ENCODE measurements at places on chromosomes 2 and 18.

- no peak for DNase-seq
These were observed 308.5 kb downstream of the GBX2 start for GRCh38 chr2:235859651-235860050.

DNA sequence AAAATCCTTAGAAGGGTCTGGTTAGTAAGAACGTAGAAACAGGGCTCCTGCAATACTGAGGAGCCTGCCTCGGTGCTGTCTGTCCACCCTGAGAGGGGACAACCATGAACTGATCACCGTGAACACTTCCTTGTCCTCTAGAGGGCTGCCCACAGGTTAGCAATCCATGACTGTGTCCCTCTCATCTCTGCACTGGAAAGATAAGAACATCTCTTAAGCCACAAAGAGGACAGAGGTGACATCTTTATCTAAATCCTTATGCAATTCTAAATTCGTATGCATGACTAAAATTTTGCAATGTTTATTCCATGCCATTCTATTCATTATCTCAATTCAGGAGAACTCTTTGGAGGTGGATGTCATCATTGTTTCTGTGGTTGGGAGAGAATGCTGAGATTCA lies 12.8 kb downstream of the EFR3B start:
- DNase-seq: no peak

- DNase-seq: no peak
These were observed 137.8 kb upstream of the GYPC start for GRCh38 chr2:126518196-126518595.

- DNase-seq: no peak
These were observed 1.6 kb upstream of the ATP9B start for GRCh38 chr18:79067611-79068010.

- DNase-seq: no peak
These were observed 33.5 kb downstream of the STAT4 start for GRCh38 chr2:191117341-191117740.

GRCh38 chr2:24105816-24106215 lies 17.3 kb downstream of the PFN4 start:
- no peak for DNase-seq

- DNase-seq: no peak
These were observed 56.3 kb downstream of the GLI2 start for GRCh38 chr2:120791962-120792297.

GRCh38 chr2:236782938-236783337 lies 213.3 kb downstream of the ACKR3 start:
- no peak for DNase-seq

DNA sequence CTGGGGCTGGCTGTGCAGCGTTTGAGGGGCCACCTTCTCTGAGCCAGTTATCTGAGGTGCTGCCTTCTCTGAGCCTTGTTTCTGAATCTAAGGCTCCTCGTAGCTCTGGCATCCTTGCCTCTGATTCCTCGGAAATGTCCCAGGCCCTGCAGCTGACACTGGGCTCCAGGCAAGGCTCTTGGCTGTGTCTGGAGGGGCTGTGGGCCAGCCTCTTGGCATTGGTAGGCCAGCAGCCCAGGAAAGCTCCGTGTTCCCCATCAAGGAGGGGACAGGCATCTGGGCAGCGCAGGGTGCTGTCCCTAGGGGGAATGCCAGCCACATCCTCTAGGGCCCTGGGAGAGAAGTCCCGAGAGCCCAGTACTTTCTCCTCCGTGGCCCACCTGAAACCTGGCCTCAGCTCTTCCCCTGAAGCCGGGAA lies 40.7 kb upstream of the TAF1B start:
- no peak for DNase-seq

DNA sequence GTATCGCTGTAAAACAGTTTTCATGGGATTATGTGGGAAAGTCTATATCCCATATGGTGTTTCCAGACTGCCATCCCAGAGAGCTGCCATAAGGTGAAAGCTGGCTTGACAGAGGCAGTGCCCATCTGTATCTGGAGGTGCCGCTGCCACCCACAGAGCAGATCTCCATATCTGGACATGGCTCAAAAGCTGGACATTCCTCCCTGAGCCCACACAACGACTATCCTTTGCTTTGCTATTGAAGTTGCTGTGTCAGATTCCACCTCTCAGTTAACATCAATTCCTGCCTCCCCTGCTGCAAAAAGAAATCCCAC lies 55.2 kb downstream of the RND3 start:
- no peak for DNase-seq

- DNase-seq: no peak
These were observed 24.2 kb downstream of the LRRC30 start for GRCh38 chr18:7255054-7255453.

- no peak for DNase-seq
These were observed 238.0 kb upstream of the COPS8 start for GRCh38 chr2:236847538-236848263.

DNA sequence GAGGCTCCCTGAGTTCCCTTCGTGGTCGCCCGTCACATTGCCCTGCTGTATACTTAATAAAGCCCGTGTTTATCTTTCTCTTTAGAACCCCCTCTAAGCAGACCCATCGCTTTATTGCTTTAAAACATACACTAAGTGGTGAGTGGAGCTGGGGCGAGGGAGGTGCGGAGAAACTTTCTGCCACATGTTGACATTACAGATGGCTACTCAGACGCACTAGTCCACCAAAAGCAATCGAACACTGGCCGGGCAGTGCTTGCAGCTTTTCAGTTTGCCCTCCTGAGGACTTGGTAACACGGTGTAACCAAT lies 859 bp upstream of the COLEC12 start:
- DNase-seq: no peak

- DNase-seq: no peak
These were observed 214.2 kb upstream of the ERBB4 start for GRCh38 chr2:212752730-212753351.

GRCh38 chr18:40371673-40372072 lies 1583.4 kb upstream of the PIK3C3 start:
- DNase-seq: no peak

DNA sequence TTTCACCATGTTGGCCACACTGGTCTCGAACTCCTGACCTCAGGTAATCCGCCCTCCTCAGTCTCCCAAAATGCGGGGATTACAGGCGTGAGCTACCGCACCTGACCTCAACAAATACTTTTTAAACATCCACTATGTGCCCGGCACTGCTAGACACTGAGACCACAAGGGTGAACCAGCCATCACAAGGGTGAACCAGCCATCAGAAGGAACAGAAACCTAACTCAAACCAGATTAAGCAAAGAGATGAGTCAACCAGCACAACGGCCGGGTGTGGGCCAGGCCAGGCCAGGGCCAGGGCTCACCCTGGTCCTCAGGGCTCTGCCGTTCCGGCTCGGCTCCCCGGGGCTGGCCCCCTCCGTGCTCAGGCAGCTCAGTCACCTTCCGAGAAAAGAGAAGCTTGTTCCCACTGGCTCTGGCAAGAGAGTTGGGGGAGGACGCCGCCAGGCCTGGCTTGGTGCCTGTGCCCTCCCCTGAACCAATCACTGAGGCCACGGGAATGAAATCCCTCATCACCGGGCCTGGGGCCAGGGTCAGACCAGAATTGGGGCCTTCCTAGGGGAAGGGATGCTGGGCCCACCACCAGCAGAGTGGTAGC lies 4.4 kb downstream of the TEX44 start:
- no peak for DNase-seq

DNA sequence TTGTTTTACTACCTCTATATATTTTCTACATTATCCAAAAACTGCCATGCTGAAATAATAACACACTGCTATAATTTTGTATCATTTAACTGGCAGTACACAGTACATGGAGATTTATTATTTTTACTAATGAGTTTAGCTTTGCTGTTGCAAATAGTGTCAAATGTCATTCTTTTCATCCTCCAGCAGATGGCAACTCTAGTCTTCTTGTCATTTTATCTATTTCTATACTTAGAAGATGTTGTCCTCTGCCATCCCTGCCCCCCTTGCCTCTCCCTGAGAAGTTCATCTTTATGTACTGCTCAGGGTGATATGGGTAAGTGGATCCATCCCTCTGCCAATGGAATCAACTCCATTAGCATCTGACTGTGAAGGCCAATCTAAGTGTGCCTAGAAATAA lies 21.7 kb upstream of the LRRTM1 start:
- no peak for DNase-seq

- DNase-seq: no peak
These were observed 12.8 kb upstream of the ALPP start for GRCh38 chr2:232365621-232366321.

DNA sequence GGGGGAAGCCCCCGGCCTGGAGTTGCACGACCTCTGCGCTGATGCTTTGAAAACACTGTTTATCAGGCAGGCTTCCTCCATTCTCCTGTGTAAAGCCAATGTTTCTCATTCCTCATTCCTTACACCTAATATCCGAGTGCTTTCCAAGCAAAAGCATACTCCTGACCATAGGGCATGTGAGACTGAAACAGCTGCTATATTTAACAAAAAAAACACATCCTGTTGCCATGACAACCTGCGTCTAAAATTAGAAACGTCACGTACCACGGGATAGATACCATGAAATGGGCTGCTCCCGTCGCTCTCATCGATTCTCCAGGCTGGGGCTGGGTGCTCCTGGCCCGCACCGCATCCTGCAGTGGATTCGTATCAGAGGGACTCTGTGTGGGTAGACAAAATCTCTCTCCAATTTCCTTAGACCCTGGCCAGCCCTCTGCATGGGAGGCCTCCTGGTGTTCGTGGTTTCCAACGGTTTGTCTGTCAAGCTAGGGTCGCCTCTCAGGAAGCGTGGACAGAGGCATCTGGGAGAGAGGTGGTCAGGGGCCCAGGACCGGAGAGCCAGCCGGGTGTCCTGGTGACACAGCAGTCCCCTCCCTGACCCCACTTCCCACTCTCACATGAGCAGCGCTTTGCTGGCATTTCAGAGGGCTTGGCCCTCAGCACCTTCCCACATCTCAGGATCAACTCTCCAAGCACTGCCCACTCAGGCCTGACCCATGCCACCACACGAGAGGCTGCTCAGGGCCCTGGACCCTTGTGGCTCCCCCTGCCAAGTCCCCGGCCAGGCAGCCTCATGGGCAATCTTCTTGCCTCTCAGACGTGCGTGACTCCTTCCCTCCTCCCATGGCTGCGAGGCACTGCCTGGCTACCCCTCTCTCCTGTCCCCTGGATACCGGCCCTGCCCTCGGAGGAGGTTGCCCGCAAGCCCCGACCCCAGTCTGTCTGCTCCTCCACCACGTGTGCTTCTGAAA lies 268.1 kb downstream of the NDUFA10 start:
- no peak for DNase-seq

GRCh38 chr2:46554397-46554796 lies 75.0 kb downstream of the TMEM247 start:
- no peak for DNase-seq

DNA sequence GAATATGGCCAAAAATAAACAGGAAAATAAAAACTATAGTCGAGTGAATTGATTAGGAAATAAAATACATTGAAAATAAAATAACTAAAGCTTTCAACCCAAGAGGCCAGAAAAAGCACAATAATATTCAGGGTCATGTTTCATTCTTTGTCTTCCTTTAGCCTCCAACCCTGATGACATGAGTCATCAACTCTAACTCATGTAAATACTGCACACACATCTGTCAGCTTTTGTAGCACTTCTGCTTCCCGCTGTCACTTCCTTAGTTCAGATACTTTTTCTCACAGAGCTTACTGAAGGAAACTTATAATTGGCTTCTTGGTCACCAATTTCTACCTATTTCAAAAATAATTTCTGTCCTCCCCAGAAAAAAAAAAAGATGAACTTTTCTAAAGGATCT lies 112.8 kb downstream of the UPP2 start:
- no peak for DNase-seq

- no peak for DNase-seq
These were observed 63.6 kb downstream of the SPOPL start for GRCh38 chr2:138565230-138565598.

- DNase-seq: no peak
These were observed 1.6 kb upstream of the KLF7 start for GRCh38 chr2:207167099-207167923.

GRCh38 chr2:232417489-232417888 lies 10.8 kb downstream of the ALPG start:
- DNase-seq: no peak

GRCh38 chr18:55805666-55806065 lies 217.7 kb upstream of the TCF4 start:
- no peak for DNase-seq

DNA sequence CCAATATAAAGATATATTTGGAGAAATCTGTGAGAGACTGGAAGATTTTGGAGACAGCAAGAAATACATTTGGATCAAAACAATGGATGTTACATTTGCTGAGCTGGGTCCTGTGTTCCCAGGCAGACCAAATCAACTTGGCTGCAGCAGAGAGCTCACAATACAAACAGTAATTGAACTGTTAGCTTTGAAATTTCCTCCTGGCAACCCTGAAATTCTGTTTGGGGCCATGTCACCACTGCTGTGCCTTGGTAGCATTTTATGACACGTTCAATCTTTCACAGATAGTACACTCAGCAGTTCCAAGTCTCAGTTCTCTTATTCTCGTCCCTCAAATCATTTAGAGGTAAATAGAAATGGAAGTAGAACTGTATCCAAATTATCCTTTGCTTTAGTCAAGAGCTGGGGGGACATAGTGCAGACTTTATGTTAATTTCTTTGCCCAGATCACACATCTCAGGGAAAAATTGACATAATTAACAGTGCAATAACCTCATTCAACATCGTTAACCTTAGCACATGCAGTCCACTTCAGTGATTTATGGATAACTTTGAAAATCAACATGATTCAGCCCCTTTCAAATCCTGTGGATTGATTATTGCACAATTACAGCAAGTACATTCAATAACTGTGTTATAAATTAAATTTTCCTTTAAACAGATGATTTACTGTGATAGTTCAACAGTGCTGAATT lies 277.4 kb upstream of the MC4R start:
- no peak for DNase-seq

GRCh38 chr2:122469147-122469546 lies 713.7 kb downstream of the TSN start:
- no peak for DNase-seq

- DNase-seq: no peak
These were observed 419.1 kb downstream of the TRIB2 start for GRCh38 chr2:13135856-13136255.

- no peak for DNase-seq
These were observed 21.6 kb downstream of the CUL3 start for GRCh38 chr2:224563537-224563936.

DNA sequence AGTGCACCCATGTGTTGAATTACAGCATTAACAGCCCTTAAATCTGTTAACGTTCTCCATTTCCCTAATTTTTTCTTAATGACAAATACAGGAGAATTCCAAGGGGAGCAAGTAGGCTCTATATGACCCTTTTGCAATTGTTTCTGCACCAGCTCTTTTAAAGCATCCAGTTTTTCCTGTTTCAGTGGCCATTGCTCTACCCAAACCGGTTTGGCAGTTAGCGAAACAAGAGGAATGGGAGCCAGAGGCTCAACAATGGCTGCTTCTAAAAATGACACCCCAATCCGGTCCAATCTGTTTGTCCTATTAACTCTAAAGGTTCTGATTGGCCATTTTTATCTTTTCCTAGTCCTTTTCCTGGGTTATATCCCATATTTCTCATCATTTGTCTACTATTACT lies 15.1 kb upstream of the SUCLG1 start:
- DNase-seq: no peak

All from stimulated activated CD8-positive, alpha-beta memory T cell treated with anti-CD3 and anti-CD28 coated beads, Interleukin-4, amount 100 ng/mL, for 1 hour (primary cell).